Osteoblast (primary cell): ENCODE measurements at places on chromosomes 11 and 22.

DNA sequence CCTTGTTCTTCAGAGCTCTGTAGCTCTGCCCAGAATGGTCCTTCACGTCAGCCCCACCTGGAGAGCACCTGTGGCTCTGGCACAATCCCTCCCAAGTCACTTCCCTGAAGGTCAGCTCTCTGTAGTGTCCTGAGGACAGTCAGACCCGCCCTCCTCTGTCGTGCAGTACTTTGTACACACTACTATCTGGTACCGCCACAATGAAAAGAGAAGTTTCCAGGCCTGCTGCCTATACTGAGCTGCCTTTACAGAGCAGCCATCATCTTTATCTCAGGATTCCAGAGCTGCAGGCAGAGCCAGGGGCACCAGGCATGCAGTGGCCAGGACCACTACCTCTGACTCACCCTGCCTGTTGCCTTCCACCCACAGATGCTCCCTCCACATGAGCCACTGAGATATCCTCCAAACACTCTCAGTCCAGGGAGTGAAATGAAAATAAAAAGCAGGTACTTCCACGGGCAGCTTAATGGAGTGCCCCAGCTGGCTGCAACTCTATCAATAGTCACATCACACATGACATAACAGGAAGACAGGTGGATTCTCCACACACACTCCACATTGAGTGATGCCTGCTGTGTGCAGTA, 7.3 kb downstream of the PACSIN2 start:
- peak; percentile 87 for DNase-seq

DNA sequence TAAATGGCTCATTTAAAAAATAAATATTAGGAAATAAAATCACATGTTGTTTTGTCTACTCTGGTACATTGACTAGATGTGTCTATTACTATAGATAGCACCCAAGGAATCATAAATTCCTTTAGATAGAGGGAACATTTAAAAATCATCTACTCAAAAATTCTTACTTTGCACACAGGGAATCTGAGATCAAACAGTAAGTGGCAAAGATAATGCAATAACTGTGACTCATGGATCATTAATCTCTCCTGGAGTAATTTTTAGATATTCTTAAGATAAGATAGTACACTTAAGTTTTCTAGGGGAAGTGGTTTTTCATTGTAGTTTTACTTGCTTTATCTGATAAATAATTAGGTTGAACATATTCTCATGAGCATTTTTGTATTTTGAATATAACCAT, 468.9 kb downstream of the LUZP2 start:
- DNase-seq, result no peak

DNA sequence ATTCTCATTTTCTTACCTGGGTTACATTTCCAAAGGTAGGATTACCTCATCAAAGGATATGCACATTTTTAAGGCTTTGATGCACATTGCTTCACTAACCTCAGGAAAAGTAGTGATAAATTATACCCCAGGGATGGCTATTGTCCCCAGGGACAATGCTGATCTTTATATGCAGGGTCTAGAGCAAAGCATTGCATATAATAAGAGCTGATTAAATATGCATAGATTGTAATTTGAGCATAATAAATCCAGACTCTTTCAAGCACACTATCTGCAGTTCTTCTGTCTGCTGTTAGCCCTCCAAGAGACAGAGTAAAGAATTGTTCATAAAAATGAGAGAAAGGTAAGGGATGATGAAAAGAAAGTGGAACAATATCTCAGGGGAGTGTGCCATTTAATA, 57.3 kb upstream of the SYT13 start:
- DNase-seq, result no peak

GRCh38 chr11:12279672-12280108, 97.7 kb upstream of the PARVA start:
- DNase-seq, result peak; percentile 34

- no peak for DNase-seq
Measured at GRCh38 chr11:124657904-124658303, 15.6 kb downstream of the SIAE start.

DNA sequence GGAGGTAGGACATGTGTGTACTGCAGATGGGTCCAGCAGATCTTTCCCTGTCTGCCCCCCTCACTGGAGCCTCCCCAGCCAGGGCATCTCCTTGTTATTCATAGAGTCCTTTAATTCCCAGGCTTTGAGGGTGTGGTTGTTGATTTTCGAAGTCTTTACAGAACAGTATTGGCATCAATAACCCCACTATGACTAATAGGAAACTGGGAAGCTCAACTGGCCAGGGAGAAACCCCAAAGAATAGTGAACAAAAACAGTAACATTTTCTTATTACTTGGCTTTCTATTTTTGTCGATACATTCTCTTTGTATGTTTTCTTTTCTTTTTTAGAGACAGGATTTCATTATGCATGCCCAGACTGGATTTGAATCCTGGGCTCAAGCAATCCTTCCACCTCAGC, 57.9 kb downstream of the NF2 start:
- peak; percentile 68 for DNase-seq

DNA sequence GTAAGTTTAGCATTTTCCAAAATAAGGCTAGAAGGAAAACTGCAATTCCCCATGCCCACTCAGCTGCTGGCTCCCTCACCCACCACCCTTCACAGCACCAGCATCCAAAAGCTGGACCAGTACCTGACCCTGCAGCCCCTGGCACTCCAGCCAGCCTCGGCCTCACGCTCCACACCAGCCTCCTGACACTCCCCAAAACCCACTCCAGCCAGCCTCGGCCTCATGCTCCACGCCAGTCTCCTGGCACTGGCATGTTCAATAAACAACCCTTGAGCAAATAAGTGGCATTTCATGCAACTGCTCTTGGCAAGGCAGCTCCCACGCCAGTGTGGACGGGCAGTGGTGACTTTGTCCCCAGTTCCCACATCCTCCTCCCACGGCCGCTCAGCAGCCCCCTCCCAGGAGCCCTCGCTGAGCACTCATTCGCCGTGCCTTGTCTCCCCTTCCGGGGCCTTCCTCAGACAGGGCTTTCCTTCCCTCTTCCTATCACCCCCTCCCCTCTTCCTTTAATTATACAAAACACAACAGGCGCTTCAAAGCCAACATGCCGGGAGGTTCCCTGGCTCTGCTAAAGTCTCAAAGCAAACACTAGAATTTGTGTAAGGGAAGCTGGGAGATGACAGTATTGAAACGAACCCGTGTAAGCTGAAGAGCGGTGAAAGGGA, 6.8 kb downstream of the TOLLIP start:
- peak; percentile 37 for DNase-seq

GRCh38 chr11:129881570-129882170, 13.7 kb downstream of the NFRKB start:
- DNase-seq, result peak; percentile 91

- DNase-seq, result no peak
Measured at GRCh38 chr11:122755941-122756340, 82.4 kb upstream of the CRTAM start.

GRCh38 chr22:42967933-42968332, 47.0 kb downstream of the PACSIN2 start:
- DNase-seq, result no peak
